ENCODE measurements at places on chromosomes 7 and 10.

GRCh38 chr7:101677391-101677790 is 48.3 kb upstream of the MYL10 start:
- DNase-seq = no peak

DNA sequence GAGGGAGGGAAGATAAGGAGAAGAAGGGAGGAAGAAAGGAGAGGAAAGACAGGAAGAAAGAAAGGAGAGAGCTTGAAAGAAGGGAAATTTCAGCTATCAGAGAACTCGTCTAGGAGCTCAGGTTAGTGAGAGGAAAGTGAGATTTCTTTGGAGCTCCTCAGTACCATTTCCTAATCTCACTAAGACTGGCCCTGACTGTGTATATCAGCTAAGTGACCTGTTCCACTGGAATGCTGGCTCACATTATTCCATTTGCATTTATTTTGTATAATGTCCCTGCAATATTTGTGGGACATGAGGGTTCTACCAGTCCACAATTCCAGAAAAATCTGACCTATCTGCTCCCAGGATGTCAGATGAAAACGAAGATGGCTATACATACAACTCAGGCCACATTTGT is 114.7 kb upstream of the CELF2 start:
- DNase-seq = no peak

DNA sequence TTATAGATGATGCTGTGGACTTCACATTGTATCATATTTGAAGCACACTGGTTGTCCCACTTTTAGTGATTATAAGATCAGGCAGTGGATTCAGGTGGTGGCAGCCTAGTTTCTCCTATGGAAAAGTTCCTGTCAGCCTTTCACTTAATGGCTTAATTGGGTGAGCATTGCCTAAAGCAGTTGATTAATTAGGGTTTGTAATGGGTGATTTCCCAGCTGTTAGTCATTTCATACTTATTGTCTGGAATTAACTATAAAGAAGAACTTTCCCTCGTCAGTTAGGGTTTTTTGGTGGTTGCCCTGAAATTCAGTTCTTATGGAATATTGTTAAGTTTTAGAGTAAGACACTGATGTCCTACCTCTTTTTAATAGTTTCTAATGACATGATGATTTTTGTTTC is 78.8 kb downstream of the SLC25A40 start:
- no peak for DNase-seq

DNA sequence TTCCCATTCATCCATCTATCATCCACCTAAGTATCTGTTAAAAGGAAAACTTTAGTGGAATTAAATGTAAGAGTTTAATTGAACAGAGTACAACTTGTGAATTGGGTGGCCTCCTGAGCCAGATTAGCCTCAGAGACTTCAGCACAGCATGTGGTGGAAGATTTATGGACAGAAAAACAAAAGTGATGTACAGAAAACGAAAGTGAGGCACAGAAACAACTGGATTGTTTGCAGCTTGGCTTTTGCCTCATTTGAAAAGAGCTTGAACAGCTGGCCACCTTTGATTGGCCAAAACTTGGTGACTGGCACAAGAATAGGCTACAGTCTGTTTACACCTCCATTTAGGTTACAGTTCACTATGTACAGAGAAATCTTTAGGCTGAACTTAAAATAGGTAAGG is 1463.4 kb upstream of the CELF2 start:
- DNase-seq = no peak

DNA sequence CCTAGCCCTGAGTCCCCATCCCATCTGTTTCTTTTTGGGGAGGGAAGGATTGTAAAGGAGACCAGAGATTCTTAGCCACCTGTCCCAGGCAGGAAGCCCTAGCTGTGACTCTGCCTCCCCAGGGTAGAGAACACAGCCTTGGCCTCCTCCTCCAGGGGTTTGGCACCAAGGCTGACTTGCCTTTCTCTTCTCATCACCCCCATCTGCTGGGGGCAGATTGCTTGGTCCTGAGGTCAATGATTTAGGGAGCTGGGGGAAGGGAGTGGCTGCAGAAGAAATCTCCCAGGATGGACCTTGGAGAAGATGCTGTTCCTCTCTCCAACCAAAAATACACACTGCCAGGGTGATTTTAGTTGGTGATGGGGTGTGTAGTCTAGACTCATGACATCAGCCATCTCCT is 2.6 kb upstream of the MNX1 start:
- no peak for DNase-seq

GRCh38 chr7:22860337-22860736 is 37.7 kb upstream of the TOMM7 start:
- no peak for DNase-seq

DNA sequence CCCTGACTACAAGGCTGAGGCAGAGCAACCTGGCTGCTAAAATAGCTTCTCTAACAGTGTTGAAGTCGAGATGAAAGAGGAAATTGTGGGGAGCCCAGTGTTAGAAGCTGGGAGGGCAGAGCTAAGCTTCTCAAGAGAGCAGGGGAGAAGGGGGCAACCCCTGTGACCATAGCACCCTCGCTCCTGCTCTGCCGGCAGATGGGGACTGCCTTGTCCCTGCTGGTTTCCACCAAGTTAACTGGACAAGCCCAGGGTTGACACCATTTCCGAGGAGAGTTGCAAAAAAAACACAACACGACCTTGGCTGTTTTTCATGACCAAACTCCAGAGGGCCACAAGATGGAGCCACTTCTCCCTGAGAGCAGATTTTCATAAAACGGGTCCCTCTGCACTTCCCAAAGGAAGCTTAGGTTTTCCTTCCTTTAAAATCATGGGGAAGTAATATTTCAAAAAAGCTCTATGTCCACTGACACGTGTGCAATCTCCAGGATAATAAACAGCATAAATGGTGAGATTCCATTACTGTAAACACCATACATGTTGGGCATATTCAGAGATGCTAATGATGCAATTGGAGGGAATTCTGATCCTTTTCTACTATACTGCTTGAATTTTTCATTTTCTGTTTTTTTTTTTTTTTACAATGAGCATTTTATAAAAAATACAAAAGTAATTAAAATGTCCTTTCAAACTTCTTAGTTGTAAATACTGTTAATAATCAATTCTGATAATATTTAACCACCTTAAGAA is 140.4 kb downstream of the PIP4K2A start:
- DNase-seq = no peak

- no peak for DNase-seq
These were observed 164.3 kb downstream of the LCOR start for GRCh38 chr10:96996275-96996965.

DNA sequence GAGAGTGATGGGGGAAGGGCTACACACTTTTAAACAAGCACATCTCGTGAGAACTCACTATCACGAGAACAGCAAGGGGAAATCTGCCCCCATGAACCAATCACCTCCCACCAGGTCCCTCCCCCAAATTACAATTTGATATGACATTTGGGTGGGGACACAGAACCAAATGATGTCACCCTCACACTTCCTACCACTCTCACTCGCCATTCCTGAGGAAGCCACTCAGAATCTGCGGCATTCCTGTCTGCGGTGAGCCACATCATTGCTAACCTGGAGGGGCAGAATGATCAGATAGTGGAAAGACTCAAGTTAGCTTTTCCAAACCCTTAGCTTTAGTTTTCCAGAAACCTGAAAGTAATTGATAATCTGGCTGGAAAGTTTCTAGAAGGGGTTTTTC is 66.9 kb downstream of the MYO3A start:
- DNase-seq = no peak

DNA sequence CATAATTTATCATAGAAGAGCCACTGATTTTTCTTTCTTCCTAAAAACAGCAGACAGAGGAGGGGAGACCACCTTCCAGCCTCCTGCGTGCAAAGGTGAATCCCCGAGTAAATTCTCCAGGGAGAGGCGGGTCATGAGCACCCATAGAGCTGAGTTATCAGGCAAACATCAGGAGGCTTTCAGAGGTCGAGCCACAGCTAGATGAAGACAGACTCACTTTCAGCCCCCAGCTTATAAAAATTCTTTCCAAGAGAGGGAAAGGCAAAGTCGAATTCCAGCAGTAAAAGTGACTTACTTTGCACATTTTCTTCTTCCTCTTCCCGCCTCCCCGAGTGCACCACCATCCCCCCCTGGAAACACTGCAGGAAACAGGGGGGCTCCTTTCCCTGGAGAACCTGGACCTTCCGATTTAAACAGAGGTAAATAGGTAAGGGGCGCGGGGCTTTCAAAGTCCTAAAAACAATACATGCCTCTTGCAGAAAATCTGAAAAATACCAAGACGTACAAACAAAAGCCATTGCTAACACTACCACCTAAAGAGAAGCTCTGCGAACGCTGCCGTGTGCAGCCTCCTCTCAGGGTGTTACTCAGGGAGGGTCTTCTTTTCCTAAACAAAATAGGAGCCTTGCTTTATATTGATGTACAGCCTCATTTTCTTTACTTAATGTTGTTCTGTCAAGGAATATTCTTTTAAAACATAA is 163.8 kb downstream of the SVIL start:
- no peak for DNase-seq

- no peak for DNase-seq
These were observed 1.1 kb upstream of the HSPA12A start for GRCh38 chr10:116743266-116744064.

- DNase-seq = no peak
These were observed 176.1 kb upstream of the FZD1 start for GRCh38 chr7:91088156-91088555.

- DNase-seq = no peak
These were observed 658.1 kb upstream of the MGMT start for GRCh38 chr10:128808921-128809440.

DNA sequence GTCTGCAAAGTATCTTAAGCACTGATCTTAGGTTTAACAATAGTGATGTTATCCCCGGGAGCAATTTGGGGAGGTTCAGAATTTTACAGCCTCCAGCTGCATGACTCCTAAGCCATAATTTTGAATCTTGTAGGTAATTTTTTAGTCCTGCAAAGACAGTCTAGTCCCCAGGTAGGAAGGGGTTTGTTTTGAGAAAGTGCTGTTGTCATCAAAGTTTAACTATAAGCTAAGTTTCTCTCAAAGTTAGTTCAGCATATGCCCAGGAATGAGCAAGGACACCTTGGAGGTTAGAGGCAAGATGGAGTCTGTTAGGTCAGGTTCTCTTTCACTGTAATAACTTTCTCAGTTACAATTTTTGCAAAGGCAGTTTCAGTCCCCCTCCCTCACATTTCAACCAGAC is 79.0 kb upstream of the LRGUK start:
- DNase-seq = no peak

DNA sequence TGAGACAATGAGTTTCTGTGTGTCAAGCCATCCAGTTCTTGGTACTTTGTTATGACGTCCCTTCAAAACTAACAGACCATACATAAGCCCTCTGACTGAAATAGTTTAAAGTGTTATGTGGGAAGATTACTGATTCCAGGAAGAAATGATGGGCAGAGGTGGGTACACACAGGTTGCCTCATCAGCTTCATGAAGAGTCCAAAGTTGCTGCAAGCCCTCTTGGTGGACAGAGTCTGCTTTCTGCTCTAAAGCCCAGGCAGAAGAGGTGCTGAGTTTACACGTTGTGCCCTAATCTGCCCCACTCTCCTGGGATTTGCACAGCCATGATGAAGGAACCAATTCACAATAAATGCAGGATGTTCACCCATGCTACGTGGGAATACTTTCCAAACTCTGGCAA is 187.4 kb downstream of the PARD3 start:
- no peak for DNase-seq

- no peak for DNase-seq
These were observed 21.8 kb downstream of the REEP3 start for GRCh38 chr10:63542835-63543575.

DNA sequence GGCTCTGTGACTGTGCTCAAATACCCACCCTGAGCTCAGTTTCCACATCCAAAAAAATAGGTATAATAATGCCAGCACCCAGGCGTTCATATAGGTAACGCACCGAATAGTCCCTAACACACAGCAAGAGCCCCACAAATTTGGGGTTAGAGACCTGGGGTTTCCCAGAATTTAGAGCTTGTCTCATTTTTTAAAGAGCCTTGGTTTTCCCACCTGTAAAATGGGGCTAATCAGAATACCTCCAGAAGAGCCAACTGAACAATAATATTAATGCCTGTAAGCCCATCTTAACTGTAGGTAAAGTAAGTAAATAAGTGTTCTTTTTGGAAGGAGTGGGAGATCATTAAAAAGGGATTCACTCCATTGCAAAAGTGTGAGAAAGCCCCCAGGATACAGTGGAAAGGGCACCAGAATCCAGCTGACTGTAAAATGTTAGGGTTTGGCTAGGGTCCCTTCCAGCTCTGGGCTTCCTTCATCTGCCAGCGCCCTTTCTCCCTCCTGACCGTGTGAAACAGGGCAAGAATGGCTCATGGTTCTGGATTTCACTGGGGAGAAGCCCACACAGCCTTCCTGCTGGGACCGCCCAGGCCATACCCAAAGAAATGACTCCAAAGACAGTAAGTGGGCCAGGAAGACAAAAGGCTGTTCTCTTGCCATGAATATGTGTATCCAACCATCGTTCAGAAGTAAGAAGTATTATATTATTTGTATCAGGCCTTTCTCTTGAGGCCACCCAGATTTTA is 2.1 kb downstream of the MTURN start:
- no peak for DNase-seq

DNA sequence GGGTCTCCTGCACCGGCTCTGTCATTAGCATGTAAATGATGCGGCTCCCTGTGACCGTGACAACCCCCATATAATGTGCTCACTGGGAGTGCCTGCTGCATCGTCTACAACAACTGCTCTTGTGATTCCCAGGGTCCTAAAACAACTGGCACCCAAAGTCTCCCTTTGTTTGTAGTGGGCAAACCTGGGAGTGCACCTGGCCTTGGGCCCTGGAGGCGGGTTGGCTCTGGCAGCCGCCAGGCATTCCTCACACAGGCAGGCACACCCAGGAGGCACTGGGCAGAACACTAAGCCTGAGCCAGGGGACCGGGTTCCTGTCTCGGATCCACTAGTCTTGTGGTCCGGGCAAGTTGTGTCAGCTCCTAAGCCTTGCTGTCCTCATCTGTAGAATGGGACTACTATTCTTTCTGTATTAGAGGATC is 115.5 kb upstream of the GPR26 start:
- no peak for DNase-seq

DNA sequence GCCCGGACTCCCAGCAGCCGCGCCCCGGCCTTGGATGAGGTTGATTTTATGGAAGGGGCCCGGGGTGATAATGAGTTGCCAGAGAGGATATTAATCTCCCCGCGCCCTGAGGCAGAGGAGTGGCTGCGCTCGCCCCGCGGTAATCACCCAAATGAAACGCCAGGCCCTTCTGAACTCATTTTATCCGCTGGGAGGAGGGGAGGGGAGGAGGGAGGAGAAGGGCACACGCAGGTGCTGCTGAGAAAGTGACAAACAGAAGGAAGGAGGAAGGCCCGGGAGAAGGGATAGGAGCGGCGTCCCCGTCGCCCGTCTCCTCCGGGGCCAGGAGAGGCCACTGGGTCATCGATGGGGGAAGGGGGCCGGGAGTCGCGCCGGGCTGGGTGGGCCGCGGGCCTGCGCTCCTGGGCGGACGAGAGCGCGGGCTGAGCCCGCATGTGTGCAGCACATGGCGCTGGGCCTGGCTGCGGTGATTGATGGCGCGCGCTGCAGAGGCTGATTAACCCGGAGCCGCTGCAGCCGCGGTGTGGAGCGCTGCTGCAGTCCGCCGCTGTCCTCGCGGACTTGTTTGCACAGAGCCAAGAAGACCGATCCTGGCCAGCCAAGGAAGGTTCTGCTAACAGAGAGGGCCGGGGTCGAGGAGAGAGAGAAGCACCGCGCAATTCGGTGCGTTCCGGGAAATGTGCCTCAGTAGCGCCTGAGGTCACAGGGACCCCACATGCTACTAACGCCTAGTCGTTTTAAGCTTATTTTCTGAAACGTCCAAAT is 6.5 kb downstream of the MNX1 start:
- no peak for DNase-seq
